ENCODE measurements at places on chromosomes 11 and 22. TPM values are rescaled to one million over a fixed set of nuclear protein-coding genes. Genes with fewer than 3 reads are reported as not detected.

DNA sequence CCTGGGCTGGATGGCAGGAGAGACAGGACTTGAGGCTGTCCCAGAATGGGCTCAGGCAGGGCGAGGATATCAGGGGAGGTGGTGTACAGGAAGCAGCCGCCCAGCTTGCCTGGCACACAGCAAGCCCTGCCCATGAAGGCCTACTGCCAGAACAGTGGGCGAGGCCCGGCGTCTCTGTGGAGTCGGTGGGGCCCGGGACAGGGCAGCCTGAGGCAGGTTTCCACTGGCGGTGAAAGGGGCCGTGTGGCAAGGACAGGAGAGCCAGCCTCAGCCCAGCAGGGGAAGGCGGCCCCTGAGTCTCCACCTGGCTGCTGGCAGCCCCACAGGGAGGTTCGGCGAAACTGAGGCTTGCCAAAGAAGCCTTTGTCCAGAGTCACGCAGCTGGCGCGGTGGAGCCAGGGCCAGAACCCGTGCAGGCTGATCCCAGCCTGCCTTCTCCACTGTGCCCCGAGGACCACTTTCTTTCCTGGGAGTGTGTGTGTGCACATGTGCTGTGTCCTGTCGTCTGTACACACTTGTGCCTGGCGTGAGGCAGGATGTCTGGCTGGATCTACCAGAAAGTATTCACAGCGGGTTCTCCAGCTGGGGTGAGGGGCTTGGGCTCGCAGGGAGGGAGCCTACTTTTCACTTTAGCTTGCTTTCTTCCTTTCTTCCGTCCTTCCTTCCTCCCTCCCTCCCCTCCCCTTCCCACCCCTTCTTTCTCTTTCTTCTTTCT, 1.2 kb downstream of the TSPO start:
- no peak for DNase-seq

DNA sequence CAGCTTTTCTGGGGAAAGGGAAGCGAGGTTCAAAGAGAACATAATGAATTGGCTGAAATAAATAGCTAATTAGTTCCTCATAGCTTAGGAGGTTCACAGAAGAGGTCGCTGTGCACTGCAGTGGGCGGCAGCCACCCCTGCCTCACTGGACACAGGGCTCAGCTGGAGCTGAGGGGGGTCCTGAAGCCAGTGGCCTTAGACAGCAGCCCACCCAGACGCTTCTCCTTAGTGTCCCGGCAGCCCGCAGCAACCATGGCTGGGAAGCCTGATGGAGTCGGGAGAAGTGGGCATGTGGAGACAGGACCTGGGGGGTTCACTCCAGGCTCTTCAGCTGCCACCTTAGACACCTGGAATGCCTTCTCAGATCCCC, 75.4 kb downstream of the TRIM29 start:
- no peak for DNase-seq

DNA sequence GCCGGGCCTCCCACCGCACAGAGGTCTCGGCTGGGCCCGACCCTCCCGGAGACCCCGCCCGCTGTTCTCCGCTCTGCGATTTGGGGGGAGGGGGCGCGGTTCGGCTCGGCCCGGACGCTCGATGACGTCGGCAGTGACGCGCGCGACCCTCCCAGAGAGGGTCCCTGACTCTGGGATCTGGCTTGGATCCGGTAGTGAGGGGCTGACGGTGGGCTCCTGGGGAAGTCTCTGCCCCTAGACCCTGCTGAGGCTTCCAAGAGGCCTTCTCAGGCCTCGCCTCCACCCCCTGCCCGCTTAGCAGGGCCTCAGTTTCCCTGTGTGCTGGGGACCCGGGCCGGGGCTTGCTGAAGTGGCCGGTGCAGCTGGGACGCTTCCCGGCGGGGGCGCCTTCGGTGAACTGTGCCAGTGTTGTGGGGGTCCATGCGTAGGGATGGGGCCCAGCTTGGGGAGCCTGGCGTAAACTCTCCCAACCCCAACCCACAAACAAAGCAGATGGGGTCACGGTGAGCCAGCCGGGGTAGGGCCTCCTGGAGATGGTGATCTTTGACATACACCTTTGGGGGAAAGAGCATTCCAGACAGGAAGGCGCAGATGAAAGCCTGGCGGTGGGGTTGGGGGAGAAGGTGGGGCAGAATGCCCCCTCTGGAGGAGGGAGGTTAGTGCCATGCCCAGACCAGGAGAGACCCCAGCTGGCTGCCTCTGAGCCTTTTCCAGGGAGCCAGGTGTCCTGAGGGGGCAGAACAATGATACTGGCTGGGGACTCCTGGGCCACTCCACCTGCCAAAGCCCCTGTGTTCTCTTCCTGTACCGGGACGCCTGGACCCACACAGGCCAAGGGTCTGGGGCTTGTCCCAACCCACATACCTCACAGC, 1.0 kb downstream of the B4GALNT4 start:
- DNase-seq = no peak

SPI1 gene
- 1.2 TPM for total RNA-seq

GPHA2 gene
- not detected for total RNA-seq
